ENCODE measurements at places on chromosomes 16 and 17. TPM values are rescaled to one million over a fixed set of nuclear protein-coding genes. Genes with fewer than 3 reads are reported as not detected.

Gene RECQL5
- total RNA-seq = 28.8 TPM

Gene VASN
- total RNA-seq = 6.0 TPM

Gene NXPH3
- total RNA-seq = 1.1 TPM

Gene NPW
- total RNA-seq = 0.40 TPM

Data from A549 treated with Hydrocortisone at 1 μM for 4 hours (cell line).